GDM1 (cell line): ENCODE measurements at places on chromosomes 11 and 22.

DNA sequence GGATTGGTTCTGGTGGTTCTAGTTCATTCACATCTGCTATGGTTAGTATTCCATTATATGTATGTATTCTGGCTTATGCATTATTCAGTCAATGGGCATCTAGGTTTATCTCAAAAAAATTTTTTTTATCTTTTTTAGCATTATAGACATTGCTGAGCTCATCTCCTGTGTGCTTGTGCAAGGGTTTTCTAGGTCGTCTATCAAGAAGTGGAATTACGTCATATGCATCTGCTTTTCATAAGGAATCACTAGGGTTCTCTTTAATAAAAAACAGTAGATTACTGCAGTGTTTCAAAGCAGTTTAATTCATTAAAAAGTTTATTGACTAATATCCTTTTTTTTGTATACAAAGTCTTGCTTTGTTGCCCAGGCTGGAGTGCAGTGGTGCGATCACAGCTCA is 21.3 kb downstream of the TBC1D22A start:
- DNase-seq = no peak

- peak; percentile 37 for DNase-seq
These were observed 26.9 kb downstream of the SNAP29 start for GRCh38 chr22:20885557-20886323.

DNA sequence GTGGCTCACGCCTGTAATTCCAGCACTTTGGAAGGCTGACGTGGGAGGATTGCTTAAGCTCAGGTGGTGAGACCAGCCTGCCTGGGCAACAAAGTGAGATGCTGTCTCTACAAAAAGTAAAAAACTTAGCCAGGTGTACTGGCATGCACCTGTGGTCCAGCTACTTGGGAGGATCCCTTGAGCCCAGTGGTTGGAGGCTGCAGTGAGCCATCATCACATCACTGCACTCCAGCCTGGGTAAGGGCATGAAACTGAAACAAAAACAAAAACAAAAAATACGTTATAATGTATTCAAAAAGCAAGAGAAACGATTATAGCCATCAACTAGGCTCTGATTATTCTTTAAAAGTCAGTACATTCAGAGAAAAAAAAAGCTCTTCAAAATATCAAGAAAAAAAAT is 62.5 kb downstream of the TCF20 start:
- DNase-seq = no peak

- DNase-seq = no peak
These were observed 17.5 kb upstream of the TSPAN18 start for GRCh38 chr11:44709281-44709562.

DNA sequence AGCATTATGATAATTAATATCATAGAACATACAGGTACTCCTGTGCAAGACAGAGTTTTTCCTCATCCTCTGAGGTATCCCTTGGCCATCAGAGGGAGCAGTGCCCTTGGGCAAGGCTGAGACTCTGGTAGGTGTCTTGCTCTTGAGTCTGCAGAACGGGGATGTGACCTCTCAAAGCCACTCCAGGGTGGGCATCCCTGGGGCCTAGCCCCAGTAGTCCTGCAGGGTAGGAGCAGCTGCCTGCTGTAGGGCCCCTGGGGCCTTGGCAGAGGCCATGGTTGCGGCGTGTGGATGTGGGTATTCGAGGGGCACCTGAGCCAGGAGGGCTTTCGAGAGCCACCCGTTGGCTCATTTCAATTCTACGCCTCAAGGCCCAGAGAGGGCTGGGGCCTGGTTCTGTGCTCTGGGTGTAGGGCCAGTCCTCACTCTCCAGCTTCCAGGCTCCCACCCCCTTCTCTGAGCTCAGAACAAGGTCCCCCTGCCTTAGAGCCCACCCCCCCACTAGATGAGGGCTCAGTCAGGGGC is 7.7 kb upstream of the OMP start:
- no peak for DNase-seq

- no peak for DNase-seq
These were observed 4167.4 kb upstream of the OR11H1 start for GRCh38 chr22:11360632-11361031.

DNA sequence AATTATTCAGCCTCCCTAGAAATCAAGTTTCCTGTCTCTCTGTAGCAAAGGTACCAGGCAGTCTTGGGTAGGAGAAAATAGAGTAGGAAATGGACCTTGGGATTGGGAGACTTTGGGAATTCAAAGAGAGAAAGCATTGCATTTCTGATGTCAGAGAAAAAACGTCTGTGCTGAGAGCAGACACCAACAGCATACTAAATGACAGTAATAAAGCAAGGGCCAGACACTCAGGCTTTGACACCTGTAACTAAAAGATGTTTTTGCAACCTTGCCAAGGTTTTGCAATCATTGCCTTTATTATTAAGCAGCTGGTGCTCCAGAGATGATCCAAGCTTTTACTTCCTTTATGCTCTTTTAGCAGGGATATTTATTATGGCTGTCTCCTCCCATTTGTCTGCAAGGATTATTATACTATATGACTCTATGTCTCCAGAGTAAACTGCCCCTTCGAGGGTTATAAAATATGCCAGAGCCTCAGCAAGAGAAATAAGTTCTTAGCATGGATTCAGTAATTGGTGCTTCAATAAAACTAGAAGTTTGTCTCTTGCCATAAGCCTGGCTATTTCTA is 85.2 kb upstream of the GRAMD1B start:
- DNase-seq = no peak

- no peak for DNase-seq
These were observed 5.3 kb downstream of the CDPF1 start for GRCh38 chr22:46244771-46245170.
